ENCODE measurements at places on chromosomes 5 and 9.

GRCh38 chr5:37710965-37711364 is 128.9 kb downstream of the GDNF start:
- ATAC-seq, result no peak

- ATAC-seq, result peak; percentile 74
Measured at GRCh38 chr9:18666986-18667772, 193.2 kb downstream of the ADAMTSL1 start.

DNA sequence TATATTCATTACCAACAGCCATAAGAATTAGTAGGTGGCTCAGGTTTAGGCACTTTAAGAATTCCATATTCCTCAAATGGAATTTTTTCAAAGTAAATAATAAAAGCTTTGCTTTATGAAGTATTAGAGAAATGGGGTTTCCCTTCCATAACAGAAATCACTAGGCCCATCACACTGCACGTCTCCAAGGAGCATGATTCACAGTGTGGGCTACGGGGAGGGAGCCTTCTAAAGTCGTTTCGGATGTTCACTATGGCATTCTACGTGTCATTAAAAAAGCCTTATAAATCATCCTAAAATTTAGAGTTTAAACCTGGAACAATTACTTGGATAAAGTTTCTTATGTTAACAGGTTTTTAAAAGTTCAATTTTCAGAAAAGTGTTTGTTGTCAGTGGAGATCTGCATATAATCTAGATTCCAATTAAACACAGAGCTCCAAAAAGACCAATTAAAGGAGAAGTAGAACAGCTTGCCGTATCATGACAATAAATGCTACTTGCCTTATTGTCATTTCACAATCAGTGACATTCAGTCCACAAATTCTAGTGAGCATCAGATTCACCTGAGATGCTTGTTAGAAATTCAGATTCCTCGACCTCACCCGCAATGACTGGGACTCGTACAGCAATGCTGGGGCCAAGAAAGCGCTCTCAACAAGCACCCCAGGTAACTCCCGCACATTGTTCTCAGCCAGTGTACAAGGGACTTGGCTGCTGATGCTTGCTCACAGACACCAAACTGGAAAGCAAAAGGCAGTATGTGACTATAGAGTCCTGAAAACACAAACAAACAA is 115.7 kb downstream of the NFIB start:
- no peak for ATAC-seq

DNA sequence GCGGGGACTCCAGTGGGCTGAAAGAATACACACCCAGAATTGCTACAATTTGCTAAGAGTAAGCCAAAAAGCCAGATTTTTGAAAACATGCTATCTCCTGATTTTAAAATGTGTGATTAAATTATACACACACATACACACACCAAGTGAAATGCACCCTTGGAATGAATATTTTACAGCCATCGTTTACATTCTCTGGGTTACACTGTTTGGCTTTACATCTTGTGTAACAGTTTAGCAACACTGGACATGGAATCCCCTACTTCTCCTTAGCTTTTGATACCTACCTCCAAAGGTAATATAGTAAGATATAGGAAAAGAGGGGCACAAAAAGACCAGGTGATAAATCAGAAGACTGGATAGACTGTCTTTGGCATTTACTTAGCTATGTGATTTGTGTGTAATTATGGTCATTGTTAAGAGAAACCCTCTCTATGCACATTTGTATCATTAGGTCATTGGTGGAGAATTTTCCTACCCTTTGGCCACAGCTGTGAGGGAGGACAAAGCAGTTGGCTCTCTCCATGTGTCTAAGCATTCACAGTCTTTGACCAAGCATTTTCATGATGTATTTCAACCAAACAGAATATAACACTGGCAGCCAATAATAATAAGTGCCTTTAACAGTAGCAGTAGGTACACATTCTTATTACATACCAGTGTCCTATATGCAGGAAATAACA is 7.6 kb downstream of the SVEP1 start:
- no peak for ATAC-seq

DNA sequence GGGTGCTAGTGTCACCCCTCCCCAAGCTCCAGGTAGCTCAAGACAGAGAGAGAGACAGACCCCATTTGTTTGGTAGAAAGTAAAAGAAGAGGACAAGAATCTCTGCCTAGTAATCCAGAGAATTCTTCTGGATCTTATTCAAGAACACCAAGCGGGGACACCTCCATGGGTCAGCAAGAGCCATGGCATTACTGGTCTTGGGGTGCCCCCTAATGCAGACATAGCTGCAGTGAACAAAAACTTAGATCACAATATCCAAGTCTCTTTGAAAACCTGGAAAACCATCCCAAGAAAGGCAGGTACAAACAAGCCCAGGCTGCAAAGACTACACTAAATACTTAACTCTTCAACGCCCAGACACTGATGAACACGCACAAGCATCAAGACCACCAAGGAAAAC is 29.9 kb upstream of the PDE4D start:
- ATAC-seq, result no peak

GRCh38 chr5:159792180-159792579 is 124.1 kb upstream of the ADRA1B start:
- ATAC-seq, result no peak

DNA sequence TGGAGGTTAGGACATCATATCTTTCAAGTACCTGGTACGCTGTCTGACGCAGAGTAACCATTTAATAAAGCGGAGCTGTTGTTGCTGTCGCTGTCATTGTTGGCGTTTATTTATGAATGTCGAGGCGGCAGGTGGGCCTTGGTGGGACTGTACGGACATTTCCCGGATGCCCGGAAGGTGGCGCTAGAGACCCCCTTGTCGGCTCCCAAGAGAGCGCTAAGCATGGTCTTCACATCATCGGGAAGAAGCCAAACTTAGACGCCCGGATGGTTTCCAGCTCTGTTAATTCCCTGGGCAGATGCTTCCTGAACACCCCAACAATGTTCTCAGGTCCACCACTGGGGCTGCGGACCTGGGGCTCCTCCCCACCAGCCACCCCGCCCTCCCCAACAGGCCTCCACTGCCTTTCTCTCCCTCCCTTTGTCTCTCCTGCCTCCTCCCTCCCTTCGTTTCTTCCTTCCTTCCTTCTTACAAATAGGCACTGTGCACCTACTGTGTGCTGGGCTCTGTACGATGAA is 54.1 kb downstream of the DUSP1 start:
- ATAC-seq, result peak; percentile 69

DNA sequence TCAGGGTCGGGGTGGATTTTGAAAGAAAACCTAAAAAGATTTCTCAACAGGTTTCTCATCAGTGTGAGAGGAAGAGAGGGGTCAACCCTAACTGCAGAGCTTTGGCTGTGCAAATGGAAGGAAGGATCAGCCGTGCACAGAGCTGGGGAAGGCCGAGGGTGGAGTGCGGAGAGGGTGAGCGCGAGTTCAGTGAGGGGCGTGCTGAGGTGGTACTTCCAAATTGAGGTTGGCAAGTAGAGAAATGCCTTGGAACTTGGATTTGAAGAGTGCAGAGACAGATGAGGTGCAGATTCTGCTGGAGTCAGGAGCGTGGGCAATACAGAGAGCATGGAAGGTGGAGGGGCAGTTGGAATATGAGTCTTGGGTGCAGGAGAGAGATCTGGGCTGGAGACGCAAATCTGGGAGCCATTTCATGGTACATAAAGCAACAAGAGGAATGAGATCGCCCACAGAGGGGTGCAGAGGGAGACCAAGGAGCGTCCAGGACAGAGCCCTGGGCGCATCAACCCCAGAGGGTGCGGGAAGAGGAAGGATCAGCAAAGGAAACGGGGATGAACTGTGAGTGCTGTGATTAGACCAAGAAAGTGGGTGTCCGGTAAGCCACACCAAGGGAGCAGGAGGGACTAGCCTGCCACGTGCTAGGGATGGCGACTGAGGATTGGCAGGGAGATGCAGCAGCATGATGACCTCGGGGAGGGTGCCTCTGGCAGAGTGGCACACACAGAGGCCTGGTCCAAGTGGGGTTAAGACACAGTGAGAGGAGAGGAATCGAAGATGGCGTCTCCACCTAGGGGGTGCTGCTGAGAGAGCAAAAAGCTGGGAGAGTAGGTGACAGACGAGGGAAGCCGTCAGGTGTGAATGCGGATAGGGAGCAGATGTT is 105.8 kb downstream of the ADAMTS2 start:
- no peak for ATAC-seq

DNA sequence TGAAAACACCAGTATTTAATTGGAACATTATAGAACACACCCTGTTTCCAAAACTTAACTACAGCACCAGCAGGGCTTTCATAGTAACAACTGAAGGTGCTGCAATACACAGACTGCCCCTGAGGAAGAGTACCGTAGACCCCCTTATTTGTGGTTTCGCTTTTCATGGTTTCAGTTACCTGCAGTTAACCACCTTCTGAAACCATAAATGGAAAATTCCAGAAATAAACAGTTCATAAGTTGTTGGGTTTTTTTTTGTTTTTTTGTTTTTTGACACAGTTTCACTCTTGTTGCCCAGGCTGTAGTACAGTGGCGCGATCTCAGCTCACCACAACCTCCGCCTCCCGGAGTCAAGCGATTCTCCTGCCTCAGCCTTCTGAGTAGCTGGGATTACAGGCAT is 9.5 kb upstream of the GLDC start:
- ATAC-seq, result no peak

- no peak for ATAC-seq
Measured at GRCh38 chr5:661891-662750, 31.0 kb downstream of the TPPP start.

- peak; percentile 69 for ATAC-seq
Measured at GRCh38 chr9:34603610-34604231, 8.2 kb downstream of the RPP25L start.

DNA sequence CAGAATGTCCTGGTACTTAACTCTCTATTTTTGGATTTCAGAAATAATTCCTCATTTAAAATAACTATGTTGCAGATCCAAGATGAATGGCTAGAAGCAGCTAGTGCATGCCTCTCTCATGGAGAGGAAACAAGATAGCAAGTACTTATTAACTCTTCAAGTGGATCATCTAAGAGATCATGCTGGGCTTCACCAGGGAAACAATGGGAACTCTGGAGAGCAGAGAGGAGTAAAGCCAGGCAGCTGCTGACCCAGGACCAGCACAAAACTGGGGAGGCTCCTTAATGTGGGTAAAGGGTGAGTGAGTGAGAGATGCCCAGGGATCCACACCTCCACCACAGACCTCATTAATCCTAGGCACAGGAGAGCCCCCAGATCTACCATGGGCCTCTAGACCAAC is 897.8 kb upstream of the ACO1 start:
- ATAC-seq, result no peak

- ATAC-seq, result no peak
Measured at GRCh38 chr5:58770136-58770535, 187.3 kb downstream of the RAB3C start.

DNA sequence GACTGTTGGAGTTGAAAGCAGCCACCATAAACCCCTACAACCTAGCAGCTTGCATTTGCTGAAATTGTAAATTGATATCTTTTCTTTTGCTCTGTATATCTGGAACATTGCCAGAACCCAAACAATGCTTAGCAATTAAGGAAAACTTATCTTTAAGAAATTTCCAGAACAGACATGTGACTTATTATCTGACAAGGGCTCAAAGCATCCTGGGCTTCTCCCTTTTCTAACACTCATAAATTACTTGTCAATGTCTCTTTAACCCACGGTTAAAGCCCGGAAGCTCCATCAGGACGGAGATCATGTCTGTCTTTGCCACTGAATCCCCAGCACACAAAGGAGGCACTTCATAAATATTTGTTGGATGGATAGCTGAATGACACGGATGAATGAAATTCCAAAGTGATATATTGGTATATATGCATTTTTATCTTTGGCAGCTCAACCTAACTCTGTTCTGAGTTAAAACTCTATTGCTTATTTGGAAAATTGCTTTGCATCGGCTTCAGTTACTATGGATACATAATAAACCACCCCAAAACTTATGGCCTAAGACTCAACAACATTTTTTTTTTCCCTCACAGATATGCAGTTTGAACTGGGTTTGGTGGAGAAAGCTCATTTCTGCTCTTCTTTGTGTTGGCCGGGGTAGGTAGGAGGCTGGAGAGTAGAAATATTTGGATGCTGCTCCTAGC is 103.1 kb upstream of the CLINT1 start:
- no peak for ATAC-seq

- ATAC-seq, result no peak
Measured at GRCh38 chr5:14464096-14464495, 117.5 kb upstream of the OTULINL start.

DNA sequence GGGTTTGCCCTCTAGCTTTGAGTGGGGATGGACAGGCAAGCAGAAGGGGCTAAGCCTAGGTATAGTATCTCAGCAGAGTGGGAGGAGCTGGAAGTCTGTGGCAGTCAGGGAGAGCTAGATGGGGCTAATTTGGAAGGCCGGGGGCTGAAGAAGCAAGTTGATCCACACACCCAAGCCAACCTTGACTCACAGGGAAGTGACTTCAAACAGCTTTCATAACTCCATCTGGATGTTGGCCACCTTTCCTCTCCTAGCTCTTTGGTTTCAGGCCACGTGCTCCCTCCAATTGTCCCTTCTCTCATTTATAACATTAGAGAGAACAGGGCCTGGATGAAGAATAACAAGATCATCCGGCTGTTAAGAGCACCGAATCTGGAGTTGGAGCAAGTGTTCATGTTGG is 36.8 kb downstream of the EGR1 start:
- peak; percentile 60 for ATAC-seq

DNA sequence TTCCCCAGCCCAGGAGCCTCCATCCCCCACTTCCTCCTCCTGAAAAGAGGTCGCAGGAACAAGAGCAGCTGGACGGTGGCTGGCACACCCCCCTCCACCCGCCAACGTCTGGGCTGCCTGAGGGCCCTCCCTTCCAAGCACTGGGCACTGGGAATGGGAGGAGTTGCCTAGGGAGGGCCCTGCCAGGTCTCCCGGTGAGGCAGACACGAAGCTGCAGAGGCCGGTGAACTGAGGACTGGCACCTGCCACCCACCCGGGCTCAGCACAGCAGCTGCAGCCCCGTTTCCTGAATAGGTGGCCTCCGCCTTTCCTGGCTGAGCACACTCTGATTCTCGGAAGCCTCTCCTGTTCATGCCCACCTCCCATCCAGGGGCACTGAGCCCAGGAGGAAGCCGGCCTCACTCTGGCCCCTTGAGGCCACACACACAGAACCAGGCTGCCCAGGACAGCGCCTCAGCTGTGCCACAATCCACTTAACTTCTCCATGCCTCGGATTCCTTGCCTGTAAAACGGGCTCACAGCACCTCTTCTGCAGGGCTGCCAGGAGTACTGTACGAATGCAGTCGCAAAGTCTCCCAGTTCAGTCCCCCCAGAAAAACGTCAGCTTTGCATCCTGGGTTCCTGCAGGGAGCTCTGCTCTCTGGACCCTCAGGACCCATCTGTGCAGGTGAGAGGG is 1.3 kb downstream of the NPDC1 start:
- peak; percentile 12 for ATAC-seq

DNA sequence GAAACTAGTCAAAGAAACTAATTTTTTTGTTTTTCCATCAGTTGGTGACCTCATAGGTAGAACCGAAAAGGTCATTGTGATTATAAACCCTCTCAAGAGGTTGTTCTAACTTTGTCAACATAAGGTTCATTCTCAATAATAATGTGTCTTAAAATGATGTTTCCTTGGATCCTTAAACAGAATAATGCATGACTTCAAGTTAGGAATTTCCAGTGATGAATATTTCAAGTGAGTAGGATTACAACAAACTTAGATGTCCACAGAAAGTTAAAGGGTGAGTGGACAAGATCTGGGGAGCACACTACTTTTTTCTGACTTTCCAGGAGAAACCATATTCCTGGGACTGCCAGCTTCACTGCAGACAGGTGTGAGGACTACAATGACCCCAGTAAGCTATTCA is 239.0 kb upstream of the PTGER4 start:
- ATAC-seq, result no peak

Data from esophagus mucosa (tissue), 1 donor.